ENCODE measurements at places on chromosomes 12 and 14. TPM values are rescaled to one million over a fixed set of nuclear protein-coding genes. Genes with fewer than 3 reads are reported as not detected.

The NFATC4 gene
- polyA plus RNA-seq = 40.9 TPM

The IL23A gene
- 0.75 TPM for polyA plus RNA-seq

The ACOT6 gene
- polyA plus RNA-seq = 0.04 TPM

The SNAPC1 gene
- 5.6 TPM for polyA plus RNA-seq

The KCNC2 gene
- 0.42 TPM for polyA plus RNA-seq

The PLEKHH1 gene
- polyA plus RNA-seq = 110 TPM

DNA sequence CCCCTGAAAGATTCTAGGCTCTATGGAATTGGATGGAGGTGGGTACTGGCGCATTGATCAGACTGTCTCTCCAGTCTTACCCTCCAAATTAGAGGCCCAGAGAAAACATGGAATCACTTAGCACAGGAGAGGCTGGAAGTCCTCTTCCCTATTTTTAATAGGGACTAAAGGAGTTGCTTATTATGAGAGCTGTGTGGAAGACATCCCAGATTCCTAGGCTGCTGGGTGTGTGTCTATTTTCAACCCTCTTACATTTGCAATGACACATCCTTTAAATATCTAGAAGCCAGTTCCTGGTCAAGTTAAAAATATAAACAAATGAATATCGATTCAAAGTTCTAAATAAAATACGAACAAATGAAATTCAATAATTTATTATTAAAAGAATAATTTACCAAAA lies 58.3 kb upstream of the ARID2 start:
- no peaks in the 10 kb centered on the region for H3K36me3 ChIP-seq
- H3K27ac ChIP-seq = no peak overlapping the region
- H3K4me3 ChIP-seq = no peak overlapping the region
- DNase-seq = no peak
- peaks cover 2% of the 10 kb centered on the region for H3K4me1 ChIP-seq
- H3K27me3 ChIP-seq = no peaks in the 10 kb centered on the region

GRCh38 chr12:46569826-46570439 lies 197.4 kb upstream of the SLC38A2 start:
- no peak overlapping the region for H3K27ac ChIP-seq
- no peaks in the 10 kb centered on the region for H3K4me1 ChIP-seq
- DNase-seq = no peak
- no peaks in the 10 kb centered on the region for H3K36me3 ChIP-seq

- no peak for DNase-seq
- no peaks in the 10 kb centered on the region for H3K27me3 ChIP-seq
- peaks cover 9% of the 10 kb centered on the region for H3K36me3 ChIP-seq
- H3K4me1 ChIP-seq = no peaks in the 10 kb centered on the region
- no peak overlapping the region for H3K27ac ChIP-seq
These were observed 103.3 kb downstream of the RBM19 start for GRCh38 chr12:113862590-113863454.

- no peaks in the 10 kb centered on the region for H3K36me3 ChIP-seq
- peaks cover 19% of the 10 kb centered on the region for H3K4me1 ChIP-seq
- no peak overlapping the region for H3K4me3 ChIP-seq
- no peak for DNase-seq
These were observed 9.9 kb upstream of the LYZ start for GRCh38 chr12:69338120-69338859.

DNA sequence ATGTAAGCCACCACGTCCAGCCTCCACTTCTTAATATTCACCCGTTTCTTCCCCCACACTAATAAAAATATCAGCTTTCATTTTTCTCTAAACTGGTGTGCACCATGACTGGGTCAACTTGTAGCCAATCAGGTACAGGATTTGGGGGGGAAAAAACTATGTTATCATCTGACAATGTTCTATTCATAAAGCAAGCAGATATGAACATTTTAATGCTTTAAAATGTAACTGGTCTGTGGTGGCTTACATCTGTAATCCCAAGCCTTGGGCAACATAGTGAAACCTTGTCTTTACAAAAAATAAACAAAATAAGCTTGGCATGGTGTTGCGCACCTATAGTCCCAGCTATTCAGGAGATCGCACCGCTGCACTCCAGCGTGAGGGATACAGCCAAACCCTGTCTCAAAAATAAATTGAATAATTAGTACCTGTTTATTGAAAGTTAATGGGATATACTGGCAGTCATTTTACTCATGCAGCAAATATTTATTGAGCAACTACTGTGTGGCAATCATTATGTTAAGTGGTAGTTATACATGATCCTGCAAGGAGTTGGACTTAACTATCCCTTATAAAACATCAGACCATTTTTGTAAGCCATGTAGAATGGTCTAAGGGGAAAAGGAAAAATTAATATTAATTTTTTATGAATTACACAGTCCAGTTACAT lies 15.3 kb upstream of the ITPR2 start:
- no peaks in the 10 kb centered on the region for H3K27me3 ChIP-seq
- no peak overlapping the region for H3K27ac ChIP-seq
- H3K4me1 ChIP-seq = peaks cover 6% of the 10 kb centered on the region
- H3K36me3 ChIP-seq = no peaks in the 10 kb centered on the region

DNA sequence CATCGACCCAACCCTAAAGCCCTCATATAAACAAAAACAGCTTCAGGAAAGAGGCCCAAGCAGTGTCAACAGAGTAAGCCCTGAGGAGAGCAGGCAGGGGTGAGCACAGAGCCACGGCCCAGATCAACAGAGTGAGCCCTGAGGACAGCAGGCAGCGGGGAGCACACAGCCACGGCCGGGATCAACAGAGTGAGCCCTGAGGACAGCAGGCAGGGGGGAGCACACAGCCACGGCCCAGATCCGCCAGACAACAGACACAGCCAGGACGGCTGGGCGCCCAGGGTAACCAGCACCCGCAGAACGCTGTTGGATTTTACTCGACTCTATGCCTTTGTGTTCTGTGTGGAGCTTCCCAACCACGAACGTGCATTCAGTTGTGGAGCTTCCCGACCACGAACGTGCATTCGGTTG lies 15.0 kb downstream of the CCDC85C start:
- H3K4me1 ChIP-seq = peaks cover 31% of the 10 kb centered on the region
- no peaks in the 10 kb centered on the region for H3K27me3 ChIP-seq
- H3K27ac ChIP-seq = no peak overlapping the region

DNA sequence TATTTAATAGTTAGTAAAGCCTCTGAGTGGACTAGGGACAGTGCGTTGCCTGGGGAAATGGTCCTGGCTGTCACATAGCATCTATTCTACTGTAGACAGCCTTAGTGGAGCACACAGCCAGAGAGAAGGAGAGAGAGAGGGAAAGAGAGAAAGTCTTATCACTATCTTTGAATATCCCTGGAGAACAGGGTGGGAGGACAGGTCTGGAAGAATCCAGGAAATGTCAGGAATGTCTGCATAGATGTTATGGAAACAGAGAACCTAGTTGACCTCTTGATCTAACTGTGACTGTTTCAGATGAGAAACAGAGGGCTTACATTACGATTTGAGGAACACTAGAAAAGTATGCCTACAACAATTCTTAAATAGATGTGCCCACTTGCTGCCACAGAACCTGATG lies 92.8 kb downstream of the SLC15A5 start:
- no peak for DNase-seq
- H3K27ac ChIP-seq = no peak overlapping the region
- no peak overlapping the region for H3K4me3 ChIP-seq
- no peaks in the 10 kb centered on the region for H3K4me1 ChIP-seq
- no peaks in the 10 kb centered on the region for H3K36me3 ChIP-seq

DNA sequence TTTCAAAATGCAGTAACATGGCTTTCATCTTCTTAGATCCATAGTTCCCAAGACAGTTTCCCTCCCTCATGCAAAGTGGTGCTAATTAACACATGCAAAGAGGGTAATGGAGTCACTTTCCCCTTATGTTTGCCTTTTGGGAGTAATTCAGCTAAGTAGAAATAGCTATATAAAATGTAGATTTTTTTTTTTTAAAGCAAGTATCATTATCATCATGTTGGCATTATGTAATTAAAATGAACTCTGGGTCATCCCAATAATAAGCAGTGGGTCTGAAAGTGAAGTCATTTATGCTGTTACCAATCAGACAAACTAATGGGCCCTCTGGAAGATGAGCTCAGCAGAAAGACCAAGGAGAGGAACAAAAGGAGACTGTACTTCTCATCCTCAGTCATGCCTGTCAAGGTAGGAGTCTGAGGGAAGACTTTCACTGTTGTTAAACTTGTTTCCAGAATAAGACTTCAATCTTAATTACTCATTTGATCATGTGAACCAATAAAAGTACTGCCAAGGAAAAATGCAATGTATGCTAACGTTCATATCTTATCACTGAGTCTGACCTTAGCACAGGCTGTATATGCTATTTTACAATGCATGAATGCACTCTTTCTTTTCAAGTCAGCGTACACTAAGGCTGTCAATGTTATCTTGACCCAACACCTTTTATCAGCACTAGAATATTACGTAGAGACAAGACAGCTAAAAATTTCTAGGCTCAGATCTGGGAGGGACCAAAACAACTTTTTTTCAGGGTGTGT lies 26.8 kb downstream of the AREL1 start:
- peak; percentile 63 for DNase-seq
- no peaks in the 10 kb centered on the region for H3K27me3 ChIP-seq
- peaks cover 44% of the 10 kb centered on the region for H3K36me3 ChIP-seq
- no peak overlapping the region for H3K27ac ChIP-seq

- peak overlapping the region; percentile 94 for H3K27ac ChIP-seq
- DNase-seq = peak; percentile 79
- peak overlapping the region; percentile 74 for H3K4me3 ChIP-seq
- no peaks in the 10 kb centered on the region for H3K27me3 ChIP-seq
- H3K36me3 ChIP-seq = peaks cover 52% of the 10 kb centered on the region
These were observed 602 bp downstream of the APEX1 start for GRCh38 chr14:20455355-20456300.

- no peak overlapping the region for H3K27ac ChIP-seq
- peaks cover 13% of the 10 kb centered on the region for H3K4me1 ChIP-seq
- no peak overlapping the region for H3K4me3 ChIP-seq
- DNase-seq = no peak
- H3K27me3 ChIP-seq = no peaks in the 10 kb centered on the region
These were observed 5.8 kb upstream of the C1RL start for GRCh38 chr12:7114851-7115250.
